ENCODE measurements at places on chromosomes 12 and 14.

DNA sequence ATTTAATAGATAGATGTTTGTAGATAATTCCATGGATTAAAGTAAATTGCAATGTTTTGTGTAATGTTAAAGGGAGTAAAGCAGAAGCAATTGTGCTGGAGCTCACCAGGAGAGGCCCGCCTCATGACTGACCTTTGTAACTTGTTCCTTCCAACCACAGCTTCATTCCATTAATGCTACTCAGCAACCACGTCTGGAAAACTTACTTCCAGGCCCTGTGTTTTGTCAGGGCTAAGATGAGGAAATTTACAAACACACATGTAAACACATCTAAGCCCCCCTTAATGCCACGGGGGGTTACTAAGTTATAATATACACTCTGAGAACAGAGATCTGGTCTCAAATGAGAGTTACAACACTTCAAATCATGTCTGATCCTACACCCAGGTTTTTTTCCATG lies 12.4 kb downstream of the LUM start:
- DNase-seq, result no peak

DNA sequence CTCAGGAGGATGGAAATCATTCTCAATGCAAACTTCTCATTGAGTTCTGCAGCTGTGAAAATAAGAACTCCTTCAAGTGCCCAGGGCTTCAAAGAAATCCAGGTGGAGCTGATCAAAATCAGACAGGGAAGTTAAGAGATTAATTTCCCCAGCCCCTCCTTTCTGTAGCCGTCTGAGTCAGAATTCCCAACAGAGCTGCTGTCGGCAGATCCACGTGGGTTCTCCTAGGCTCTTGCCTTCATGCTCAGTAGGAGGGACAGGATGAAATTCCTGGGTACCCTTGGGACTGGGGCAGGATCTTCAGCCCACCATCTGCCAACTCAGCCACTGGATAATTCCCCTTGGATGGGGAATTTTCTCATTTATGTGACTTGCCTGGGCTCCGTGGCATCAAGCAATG lies 13.3 kb downstream of the TGFB3 start:
- no peak for DNase-seq

- DNase-seq, result no peak
These were observed 85.9 kb downstream of the TTC8 start for GRCh38 chr14:88910386-88910785.

GRCh38 chr14:106875503-106875902 lies 1349.1 kb downstream of the TMEM121 start:
- no peak for DNase-seq

DNA sequence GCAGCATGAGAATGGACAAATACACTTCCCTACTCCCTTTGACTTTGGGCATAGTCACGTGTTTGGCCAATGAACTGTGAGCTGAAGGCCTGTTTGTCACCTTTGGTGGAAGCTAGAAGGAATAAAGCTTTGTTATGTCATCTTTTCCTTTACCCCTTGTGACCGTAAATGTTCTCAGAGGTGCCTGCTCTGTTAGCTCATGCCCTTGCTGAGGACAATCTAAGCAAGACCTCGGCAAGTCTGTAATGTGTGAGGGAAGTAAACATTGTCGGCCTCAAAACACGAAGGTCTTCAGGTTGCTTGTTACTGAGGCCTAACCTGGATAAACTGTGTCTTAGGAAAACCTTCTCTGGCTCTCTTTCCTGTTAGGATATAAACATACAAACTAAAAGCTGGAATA lies 354.2 kb downstream of the TMEM132D start:
- DNase-seq, result no peak
